Stimulated activated CD4-positive, alpha-beta T cell treated with anti-CD3 and anti-CD28 coated beads, Interleukin-1b, Interleukin-23, amount 100 ng/mL, for 1 hour (primary cell): ENCODE measurements at places on chromosomes 7 and 10.

DNA sequence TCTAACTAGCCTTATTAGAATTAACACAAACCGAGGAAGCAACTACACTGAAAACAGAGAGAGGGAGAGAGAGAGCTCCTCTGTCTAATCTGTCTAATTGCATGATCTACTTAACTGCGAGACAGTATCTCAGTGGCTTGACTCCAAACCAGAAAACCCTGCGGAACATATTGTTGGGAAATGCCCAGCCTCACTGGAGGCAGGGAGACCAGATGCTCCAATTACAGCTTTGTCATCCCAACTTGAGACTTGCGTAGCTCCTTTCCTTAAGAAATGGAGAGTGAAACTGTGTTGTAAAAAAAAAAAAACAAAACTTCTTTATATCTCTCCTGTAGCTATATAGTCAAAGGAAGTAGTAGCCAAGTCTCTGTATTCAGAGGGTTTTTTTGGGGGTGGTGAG is 52.0 kb upstream of the ZNRF2 start:
- no peak for DNase-seq

DNA sequence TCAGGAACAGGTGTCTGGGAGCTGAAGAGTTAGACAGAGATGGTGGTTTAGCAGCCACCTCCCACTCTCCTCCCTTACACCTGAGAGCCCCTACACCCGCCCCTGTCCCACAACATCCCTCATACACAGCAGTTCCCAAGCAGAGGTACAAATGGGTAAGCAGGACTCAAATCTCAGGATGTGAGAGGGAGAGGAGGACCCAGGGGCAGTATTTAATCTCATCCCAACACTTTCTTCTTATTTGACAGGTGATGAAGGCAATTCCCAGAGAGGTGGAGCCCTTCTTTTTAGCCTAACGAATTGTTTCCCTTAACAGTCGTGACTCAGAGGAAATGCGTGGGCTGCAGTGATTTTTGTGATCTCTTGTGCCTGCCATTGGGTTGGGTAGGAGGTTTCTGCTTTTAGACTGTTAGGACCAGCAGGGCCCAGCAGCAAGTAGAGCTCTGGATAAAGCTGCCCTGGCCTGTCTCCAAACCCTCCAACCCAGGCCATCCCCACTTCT is 191.3 kb downstream of the HECW1 start:
- DNase-seq: peak; percentile 41

GRCh38 chr10:112243713-112244112 is 39.5 kb upstream of the TECTB start:
- no peak for DNase-seq

GRCh38 chr10:29408847-29409240 is 120.0 kb downstream of the LYZL1 start:
- DNase-seq: no peak

GRCh38 chr10:130652544-130652943 is 516.4 kb downstream of the GLRX3 start:
- DNase-seq: no peak

- DNase-seq: no peak
Measured at GRCh38 chr7:139743967-139744767, 33.6 kb downstream of the HIPK2 start.

- no peak for DNase-seq
Measured at GRCh38 chr10:79995979-79996634, 47.2 kb upstream of the SFTPD start.

- DNase-seq: no peak
Measured at GRCh38 chr7:132881317-132881716, 200.6 kb downstream of the CHCHD3 start.

DNA sequence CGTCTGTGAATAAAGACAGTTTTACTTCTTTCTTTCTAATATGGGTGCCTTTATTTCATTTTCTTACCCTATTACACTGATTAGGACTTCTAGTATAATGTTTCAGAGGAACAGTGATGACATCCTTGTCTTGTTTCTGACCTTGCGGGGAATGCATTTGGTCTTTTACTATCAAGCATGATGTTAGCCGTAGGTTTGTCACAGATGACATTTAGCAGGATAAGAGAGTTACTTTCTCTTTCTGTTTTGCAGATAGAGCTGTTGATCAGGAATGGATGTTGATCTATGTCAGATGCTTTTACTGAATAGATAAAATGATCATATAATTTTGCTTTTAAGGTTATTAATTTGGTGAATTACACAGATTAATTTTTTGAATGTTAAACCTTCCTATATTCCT is 6.6 kb upstream of the IGFBP3 start:
- no peak for DNase-seq

- DNase-seq: no peak
Measured at GRCh38 chr7:151754142-151754590, 122.7 kb downstream of the PRKAG2 start.

DNA sequence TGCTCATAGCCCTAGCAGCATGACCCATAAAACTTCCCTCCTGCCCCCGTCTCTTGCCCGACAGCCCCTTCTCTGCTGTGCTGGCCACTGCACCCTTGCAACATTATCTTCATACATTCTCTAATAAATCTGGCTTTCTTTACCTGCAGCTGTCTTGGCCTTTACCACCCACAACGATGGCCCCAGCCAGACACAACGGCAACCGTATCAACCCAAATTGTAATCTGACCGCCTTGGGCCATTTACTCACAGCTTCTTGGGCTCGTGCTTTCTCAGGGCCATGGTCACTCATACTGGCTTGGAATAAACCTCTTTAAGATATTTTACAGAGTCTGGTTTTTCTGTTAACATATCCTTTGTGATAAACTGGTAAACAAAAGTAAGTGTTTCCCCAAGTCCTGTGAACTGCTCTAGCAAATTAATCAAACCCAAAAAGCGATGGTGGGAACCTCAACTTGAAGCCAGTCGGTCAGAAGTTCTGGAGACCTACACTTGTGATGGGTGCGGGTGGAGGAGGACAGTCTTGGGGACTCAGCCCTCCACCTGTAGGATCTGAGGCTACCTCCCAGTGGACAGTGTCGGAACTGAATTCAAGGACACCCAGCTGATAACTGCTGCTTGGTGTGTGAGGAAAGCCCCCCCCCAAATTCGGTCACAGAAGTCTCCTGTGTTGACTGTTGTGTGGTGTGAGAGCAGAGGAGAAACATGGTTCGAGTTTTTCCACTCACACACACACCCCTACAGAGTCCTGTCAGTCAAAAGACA is 87.6 kb upstream of the ATP6V0A4 start:
- no peak for DNase-seq

- DNase-seq: no peak
Measured at GRCh38 chr10:45443101-45444009, 69.3 kb downstream of the ALOX5 start.

GRCh38 chr7:127708788-127709187 is 56.8 kb downstream of the SND1 start:
- DNase-seq: peak; percentile 46

- DNase-seq: no peak
Measured at GRCh38 chr7:107924841-107925504, 34.0 kb downstream of the DLD start.

DNA sequence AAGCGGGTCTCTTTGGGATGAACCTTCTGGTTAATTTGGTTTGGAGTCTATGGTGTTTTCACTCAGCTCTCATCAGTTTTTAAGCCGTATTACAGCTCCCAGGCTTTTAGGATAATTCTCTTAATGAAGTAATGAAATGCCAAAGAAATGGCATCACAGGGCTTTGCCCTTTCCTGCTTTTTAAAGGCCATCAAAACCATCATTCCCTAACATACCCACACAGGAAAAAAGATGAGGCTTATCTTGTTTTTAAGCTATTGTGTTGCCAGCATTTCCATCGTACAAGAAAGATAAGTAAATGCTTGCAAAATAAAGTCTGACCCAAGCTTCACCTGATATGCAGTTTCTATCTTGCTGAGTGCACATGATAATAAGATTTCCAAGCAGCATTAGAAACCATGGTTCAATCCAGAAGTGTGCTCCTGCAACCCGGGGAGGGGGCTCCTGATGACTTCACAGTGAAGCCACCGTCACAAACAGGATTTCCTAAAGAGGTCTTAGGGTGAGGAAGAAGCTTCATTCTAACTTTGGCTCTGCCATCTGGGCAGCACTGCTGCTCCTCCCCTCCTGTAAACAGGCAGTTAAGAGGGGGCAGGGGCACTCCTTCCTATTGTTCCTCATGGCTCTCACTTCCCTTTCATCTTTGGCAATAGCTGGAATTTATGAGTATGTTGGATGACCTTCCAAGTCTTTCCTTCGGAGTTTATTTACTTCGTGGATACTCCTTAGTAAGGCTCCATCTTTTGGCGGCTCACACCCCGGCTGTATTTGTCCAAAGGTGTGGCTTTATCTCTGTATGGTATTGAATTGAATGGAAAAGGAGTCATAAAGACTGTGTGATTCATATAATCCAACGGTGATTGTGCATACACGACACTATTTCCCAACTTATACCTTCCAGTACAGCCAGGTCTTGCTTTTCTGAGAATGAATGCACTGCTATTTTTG is 55.2 kb upstream of the FAM133B start:
- DNase-seq: no peak

DNA sequence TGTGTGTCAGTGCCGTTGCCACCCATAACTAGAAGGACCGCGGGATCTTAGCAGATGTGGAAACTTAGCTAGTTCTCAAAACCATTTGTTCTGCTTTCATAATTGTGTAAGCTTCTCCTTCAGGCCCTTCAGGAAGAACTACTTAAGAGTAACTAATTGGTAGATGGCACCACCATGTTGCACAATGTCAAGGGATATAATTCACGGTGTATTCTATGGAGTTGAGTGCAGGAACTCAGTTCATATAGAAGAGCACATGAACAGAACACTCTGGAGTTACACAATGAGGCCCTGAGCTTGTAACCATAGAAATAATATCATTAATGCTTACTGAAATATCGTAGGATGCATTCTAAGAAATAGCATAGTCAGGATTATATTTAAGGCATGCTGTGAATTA is 126.5 kb upstream of the GAD2 start:
- DNase-seq: no peak

GRCh38 chr10:47026301-47027107 is 115.3 kb downstream of the PTPN20 start:
- no peak for DNase-seq

- no peak for DNase-seq
Measured at GRCh38 chr7:46493196-46493595, 572.1 kb upstream of the IGFBP3 start.

DNA sequence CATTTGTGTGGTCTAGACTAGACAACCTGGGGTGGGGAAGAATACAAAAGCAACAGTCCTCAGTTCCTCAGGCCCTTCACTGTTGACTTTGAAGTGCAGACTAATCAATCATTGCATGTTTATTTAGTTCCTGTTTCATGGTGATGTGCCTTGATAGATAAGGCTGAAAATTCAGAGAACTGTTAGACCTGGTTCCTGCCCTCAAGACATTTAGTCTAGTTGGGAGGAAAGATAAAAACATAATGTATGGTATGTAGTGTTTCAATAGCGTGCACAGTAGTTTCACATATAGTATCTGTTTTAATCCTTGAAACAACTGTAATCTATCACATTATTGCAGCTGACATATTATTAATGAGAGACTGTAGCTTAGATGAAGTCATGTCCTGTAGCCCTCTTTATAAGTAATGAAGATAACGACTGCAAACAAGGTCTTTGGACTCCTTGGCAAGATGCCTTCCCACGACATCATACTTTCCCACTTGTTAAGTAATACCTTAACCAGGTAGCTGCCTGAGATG is 124.0 kb downstream of the CELF2 start:
- no peak for DNase-seq

- no peak for DNase-seq
Measured at GRCh38 chr10:47296941-47297340, 3.1 kb upstream of the GDF10 start.

- DNase-seq: no peak
Measured at GRCh38 chr7:155084969-155085368, 14.8 kb downstream of the HTR5A start.

DNA sequence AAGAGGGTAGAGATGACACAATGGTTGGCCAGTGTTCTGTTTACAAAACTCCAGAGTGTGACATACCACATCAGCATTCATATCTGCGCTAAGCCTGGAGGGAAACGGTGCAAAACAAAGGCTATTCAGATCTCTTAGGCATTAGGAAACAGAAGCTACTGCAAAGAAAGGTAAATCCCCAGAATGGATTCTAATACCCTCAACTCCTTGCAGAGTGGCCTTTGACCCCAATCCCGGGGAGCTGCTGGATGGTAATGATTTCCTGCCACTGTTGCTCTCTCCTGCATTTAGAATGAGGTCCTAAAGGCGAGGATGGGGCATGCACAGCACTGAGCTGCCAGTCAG is 65.2 kb downstream of the AOAH start:
- no peak for DNase-seq

DNA sequence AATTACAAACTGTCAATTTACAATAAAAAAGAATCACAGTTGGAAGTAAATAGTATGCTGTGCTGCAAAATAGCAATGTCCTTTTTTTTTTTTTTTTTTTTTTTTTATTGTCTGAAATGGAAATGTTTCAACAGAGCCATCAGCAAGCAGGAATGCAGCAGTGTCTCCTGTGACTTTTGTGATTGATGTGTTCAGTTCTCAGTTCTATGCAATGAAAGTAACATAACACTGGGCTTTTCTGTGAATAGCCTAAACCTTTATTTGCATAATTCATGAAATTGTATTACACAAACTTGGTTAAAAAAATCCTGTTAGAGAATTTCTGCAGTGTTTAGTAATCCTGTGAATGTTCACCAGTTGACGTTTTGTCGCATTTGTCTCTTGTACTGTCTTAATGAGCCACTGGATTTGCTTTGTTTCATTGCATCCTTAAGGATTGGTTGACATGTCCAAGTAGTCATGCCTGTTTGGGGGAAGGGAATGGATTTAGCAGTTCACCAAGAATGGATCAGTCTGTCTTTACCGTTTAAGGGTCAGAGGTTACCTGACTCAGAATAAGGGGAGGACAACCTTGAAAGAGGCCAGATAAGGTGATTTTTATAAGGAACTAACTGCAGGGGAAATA is 192.7 kb downstream of the MLLT10 start:
- no peak for DNase-seq

DNA sequence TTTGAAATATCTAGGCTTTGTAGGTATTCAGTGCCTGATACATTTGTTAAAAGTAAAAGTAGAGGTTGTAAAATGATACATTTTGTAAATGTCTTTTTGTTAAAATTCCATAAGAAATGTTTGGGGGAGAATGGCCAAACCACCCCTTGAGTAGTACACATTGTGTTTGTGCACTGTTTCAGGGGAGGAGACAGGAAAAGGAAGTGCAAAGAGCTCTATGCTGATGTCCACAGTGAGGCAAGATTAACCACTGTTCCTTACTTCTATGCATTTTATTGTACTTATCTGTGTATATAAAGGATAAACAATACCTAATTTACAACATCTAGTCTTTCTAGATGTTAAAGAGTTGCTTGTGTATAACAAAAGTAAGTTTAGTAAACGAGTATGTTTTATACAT is 7.4 kb upstream of the CYCS start:
- DNase-seq: no peak

DNA sequence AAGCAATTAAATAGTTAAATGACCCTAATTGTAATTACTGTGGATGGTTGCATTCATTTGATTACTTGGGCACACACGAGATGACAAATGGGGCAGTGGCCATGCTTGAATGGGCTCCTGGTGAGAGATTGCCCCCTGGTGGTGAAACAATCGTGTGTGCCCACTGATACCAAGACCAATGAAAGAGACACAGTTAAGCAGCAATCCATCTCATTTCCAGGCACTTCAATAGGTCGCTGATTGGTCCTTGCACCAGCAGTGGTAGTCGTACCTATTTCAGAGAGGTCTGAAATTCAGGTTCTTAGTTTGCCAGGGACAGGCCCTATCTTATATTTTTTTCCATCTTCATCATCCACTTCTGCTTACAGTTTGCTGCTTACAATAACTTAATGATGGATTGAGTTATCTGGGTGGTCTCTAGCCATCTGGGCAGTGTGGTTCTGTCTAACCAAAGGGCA is 8.3 kb downstream of the PCBD1 start:
- DNase-seq: peak; percentile 47
